ENCODE measurements at places on chromosomes 6 and 20. TPM values are rescaled to one million over a fixed set of nuclear protein-coding genes. Genes with fewer than 3 reads are reported as not detected.

- DNase-seq = no peak
- H3K4me1 ChIP-seq = peaks cover 32% of the 10 kb centered on the region
- H3K27me3 ChIP-seq = no peaks in the 10 kb centered on the region
- H3K27ac ChIP-seq = no peak overlapping the region
Observed at GRCh38 chr6:139378226-139378625, 3.8 kb upstream of the CITED2 start.

DNA sequence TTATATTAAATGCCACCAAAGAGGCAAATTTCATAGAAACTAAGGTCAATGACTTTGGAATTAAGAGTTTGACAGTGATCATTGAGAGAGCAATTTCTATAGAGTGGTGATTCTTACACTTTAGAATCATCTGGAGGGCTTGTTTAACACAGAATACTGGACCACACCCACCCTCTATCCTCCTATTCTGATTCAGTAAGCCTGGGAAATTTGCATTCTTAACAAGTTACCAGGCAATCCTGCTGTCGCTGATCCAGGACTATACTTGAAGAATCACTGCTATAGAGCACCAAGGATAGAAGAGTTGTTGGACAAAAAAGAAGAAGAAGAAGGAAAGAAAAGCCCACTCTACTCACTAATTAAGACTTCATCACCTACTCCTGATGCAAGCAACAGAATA is 21.3 kb upstream of the TBX18 start:
- no peak overlapping the region for H3K4me3 ChIP-seq
- H3K4me1 ChIP-seq = no peaks in the 10 kb centered on the region
- H3K27me3 ChIP-seq = no peaks in the 10 kb centered on the region
- DNase-seq = no peak

GRCh38 chr6:6586671-6587526 is 1.6 kb upstream of the LY86 start:
- no peaks in the 10 kb centered on the region for H3K27me3 ChIP-seq
- DNase-seq = no peak
- peaks cover 49% of the 10 kb centered on the region for H3K4me1 ChIP-seq
- H3K27ac ChIP-seq = no peak overlapping the region

DNA sequence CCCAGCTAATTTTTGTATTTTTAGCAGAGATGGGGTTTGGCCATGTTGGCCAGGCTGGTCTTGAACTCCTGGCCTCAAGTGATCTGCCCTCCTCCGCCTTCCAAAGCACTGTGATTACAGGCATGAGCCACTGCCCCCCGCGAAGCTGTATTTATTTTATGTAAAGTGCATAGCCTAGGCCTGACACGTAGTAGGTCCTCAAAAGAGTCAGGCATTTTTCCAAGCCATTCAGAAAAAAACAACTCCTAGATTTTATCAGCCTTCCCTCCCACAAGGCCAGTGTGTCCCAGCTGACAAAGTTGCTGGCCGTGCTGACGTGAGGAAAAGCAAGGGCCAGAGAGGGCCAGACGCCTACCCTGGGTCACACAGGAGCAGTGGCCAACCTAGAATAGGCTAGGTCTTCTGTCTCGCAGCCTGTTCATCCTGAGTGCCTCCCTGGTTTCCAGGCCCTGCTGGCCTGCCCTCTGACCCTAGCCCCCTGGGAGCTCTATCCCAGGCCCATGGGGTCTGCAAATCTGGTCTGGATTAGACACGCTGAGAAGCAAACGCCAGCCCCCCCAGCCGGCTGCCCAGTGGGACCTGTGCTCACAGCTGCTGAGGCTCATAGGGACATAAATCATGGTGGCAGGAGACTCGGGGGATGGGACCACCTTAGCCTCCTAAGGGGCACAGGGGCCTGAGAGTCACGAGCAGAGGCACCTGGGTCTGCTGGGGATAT is 11.8 kb downstream of the TCF15 start:
- H3K4me3 ChIP-seq = no peak overlapping the region
- no peak overlapping the region for H3K27ac ChIP-seq
- H3K4me1 ChIP-seq = no peaks in the 10 kb centered on the region
- DNase-seq = no peak

The PEDS1 gene
- 24.2 TPM for total RNA-seq

The TMEM74B gene
- total RNA-seq = 0.45 TPM
